ENCODE measurements at places on chromosomes 1 and 21.

DNA sequence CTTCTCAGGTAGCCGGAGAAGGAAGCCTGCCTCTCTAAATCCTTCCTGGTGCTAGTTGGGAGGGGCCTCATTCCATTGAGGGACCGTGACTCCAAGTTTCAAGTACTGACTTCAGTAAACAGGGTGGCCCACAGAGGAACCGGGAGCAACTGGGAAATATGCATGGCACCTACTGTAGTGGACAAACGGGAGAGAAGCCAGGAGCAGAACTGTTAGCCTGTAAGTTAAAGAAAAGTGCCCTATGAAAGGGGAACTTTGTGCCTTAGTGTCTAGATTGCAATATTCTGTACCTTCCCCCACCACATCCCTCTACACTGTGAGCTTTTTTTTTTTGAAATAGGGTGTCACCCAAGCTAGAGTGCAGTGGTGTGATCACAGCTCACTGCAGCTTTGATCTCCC, 33.2 kb upstream of the KANK4 start:
- DNase-seq, result no peak

- DNase-seq, result no peak
Measured at GRCh38 chr1:23496490-23497181, 12.7 kb upstream of the ASAP3 start.

GRCh38 chr21:37032877-37033471, 26.5 kb downstream of the RIPPLY3 start:
- DNase-seq, result no peak

- DNase-seq, result no peak
Measured at GRCh38 chr1:178418284-178418955, 78.3 kb downstream of the CLEC20A start.

GRCh38 chr1:205959789-205960188, 16.5 kb upstream of the SLC26A9 start:
- DNase-seq, result no peak

DNA sequence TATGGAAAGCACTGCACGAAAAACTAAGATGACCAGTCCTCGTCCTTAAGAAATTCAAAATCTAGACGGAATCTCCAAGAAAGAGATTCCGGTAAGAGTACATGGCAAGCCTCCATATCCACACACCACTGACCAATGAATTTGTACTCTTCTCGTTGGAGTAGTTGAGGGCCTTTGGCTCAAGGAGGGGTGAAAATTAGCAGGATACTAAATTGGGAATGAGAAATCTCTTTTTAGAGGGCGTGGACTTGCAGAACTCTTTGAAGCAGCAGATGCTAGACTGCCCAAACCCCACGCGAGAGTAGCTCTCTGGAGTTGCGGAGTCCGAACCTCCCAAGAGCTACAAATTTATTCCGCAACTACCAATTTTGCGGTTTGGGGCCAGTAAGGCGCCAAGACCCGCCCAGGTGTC, 872 bp upstream of the PPP2R5A start:
- no peak for DNase-seq

- DNase-seq, result no peak
Measured at GRCh38 chr1:201645956-201646355, 107.0 kb downstream of the NAV1 start.

DNA sequence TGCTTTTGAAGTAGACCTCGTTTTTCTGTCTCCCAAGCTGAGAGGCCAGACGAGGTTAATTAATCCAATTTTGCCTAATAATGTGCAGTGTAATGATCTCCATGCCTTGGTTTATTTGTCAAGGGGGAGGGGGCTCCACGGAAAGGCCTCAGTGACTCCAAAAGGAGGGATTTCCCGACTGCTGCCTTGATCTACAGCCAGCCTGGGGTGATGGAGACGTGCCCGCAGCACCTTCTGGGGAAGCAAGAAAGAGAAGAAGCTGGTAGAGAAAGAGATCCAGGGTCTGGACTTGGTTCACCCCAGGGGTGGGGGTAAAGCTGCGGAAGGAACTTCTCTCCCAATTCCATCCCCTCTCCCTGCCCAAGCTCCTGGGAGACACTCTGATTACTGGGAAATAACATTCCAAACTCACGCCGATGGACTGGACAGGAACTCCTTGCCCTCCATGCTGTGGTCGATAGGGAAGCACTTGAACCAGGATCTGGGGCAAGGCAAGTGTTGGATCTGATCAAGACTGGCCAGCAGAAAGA, 44.1 kb upstream of the SIM2 start:
- DNase-seq, result no peak

- DNase-seq, result no peak
Measured at GRCh38 chr1:175162955-175163354, 29.6 kb downstream of the KIAA0040 start.

DNA sequence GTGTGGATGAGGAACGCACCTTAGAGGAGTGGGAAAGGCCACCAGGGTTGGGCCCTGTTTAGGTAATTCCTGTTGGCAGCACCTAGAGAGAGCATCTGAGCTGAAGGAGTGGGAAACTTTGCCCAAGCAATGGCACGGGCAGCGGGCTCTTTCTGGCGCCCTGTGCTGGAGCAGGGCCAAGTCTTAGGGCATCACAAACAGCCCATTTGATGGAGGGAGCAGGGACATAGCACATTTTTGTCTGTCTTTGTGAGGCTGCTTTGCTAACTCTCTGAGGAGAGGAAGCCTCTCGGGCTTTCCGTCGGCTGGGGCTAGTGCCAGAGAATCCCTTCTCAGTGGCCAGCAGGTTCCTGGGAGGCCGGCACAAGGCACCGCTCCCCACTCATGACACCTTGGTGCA, 22.5 kb upstream of the CNTN2 start:
- DNase-seq, result no peak
